ENCODE measurements at places on chromosomes 5 and 9.

GRCh38 chr5:91670563-91670962 lies 287.4 kb upstream of the ARRDC3 start:
- no peak for DNase-seq

- no peak for DNase-seq
Measured at GRCh38 chr5:58649716-58650115, 66.8 kb downstream of the RAB3C start.

- DNase-seq: no peak
Measured at GRCh38 chr9:122294531-122294930, 29.8 kb downstream of the MRRF start.

DNA sequence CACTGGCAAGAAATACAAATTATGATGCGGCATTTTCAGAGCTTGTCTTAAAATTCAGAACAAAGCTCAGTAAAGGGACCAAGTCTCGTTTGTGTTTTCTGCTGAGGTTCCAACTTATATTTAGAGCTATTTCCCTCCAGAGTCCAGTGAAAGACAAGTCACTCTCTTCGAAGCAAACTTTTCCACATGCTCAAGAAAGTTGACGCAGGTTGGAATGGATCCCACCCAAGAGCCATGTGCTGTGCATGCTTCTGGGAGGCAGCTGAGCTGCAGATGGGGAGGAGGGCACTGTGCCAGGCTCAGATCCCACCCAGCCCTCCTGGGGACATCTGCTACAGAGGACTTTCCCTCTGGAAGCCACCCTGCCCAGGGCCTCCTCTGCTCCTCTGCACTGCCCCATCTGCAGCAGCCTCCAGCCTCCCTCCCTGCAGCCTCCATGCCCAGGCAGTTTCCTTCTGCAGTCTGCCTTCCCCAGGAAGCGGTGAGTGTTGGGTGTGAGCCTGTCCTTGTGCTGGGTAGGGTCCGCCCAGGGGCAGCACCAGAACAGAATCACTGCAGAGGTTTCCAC lies 75.3 kb downstream of the COL23A1 start:
- no peak for DNase-seq

DNA sequence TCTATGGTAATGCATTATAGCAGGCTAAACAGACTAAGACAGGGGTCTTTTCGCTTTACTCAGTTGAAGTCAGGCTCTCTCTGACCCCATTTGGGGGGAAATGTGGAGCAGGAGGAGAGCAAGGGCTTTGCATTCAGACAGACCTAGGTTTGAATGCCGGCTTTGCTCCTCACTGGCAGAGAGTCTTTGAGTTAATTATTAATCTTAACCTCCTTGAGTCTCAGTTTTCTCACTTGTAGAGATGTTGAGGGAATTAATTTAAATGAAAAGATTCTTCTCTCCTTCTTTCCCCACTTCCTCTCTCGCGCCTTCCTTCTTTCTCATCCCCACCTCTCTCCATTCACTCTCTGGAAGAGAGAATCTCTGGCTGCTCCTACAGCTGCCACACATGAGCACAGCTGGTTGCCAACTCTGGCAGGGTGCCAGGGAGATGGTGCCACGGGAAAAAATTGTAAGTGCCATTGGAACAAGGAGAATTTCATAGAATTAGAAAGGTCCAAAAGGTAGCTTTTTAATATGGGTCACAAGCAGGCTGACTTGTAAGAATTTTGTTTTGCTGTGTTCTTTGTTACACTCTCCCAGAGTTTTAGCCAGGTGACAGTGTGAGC lies 25.2 kb upstream of the GLRA1 start:
- DNase-seq: no peak

GRCh38 chr5:16618138-16618897 lies 1.5 kb upstream of the RETREG1 start:
- DNase-seq: no peak

- DNase-seq: no peak
Measured at GRCh38 chr5:113044776-113045465, 68.3 kb downstream of the DCP2 start.

- DNase-seq: no peak
Measured at GRCh38 chr5:104951829-104952228, 1389.2 kb upstream of the NUDT12 start.

GRCh38 chr5:171970826-171971225 lies 35.6 kb downstream of the FBXW11 start:
- DNase-seq: no peak

- DNase-seq: no peak
Measured at GRCh38 chr9:126456441-126457174, 130.0 kb downstream of the MVB12B start.

DNA sequence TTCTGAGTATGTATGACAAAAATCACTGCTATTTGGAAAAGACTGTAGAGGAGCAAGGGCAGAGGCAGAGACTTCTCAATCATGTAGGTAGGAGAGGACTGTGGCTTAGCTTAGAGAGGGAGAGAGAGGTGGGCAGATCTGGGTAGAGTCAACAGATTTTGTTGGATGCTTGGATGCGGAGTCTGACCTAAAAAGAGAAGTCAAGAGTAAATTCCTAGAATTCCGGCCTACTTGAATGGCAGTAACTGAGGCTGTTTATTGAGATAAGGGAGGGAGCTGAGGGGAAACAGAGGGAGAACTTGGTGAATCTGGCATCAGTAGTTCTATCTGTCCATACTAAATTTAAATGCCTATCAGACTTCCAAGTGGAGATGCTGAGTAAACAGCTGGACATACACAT lies 2.4 kb downstream of the TICAM2 start:
- DNase-seq: no peak

DNA sequence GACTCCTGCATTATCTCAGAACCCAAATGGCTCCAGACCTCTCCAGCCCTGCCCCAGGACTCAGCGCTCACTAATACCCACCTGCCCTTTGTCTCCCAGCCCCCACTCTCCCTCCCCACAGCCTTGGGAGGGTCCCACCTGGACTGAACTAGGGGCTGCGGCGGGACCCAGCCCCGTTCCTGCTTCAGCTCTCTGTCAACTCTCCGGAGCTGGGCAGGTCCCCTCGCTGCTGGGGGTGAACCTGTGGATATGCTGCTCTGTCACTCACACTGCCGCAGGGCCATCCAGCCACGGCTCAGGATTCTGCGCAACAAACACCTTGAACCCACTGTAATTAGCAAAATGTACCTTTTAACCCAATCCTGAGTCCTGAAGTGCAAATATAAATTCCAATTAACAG lies 36.8 kb downstream of the NDUFS6 start:
- no peak for DNase-seq

- no peak for DNase-seq
Measured at GRCh38 chr5:147411359-147412319, 98.2 kb downstream of the DPYSL3 start.

DNA sequence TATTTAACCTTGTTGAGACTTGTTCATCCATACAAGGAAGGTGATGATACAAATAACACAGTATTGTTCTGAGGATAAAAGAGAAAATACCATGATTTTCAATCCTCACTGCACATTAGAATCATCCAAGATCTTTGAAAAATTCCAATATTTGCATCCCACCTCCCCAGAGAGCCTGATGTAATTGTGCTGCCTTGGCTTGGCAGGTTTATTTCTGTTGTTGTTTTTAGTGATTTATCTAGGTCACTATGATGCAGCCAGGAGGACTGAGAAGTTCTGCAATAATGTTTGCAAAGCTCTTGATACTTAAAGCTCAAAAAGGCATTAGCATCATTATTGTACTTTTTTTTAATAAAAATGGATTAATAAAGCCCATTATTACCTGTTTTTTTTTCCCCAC lies 67.0 kb upstream of the NMUR2 start:
- DNase-seq: no peak

DNA sequence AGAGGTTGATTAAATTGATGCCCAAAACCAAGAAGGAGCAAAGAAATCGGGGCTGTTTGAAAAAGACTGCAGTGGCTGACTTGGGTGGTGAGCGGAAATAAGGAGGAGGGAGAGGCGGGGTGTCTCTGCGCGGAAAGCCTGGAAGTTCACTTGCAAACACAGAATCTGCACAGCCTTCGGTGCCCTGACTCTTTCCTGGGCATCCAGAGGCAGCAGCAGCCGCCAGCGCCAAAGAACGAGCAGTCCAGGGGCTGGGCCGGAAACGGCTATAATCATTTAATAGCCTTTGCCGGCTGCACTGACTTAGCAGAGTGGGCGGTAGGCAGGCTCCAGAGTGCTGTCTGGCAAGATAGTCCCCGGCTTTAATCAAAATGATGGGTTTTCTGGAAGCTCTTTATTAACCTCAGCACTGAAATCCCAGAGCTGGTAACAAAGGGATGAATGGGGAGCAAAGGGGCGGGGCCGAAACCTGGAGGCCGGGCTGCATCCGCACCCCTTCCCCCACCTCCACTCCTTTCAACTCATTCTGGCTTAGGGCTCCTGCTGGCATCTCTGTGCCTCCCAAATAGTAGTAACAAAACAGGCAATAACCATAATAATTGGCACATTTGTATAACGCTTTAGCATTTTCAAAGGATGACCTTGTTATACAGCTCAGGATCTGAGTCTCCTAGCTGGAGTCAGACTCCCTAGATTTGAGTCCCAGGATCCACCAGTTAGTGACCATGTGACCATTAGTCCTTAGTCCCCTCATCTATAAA lies 35.7 kb downstream of the PCDHAC2 start:
- no peak for DNase-seq

DNA sequence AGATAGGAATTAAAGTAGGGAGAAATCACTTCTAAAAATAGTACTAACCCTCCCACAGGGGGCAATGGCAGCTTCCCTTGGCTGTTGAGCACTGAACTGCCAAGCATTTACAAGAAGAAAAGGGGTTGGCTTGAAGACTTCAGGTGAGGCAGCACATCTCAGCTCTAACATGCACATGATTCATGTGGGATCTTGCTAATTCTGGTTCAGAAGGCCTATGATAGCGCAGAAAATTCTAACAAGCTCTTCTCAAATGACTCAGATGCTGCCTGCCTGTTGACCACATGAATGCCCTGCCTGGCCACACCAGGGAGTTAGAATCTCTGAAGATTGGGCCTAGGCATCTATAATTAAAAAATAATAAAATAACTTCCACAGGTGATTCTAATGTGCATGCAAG lies 22.6 kb downstream of the CD180 start:
- no peak for DNase-seq

GRCh38 chr5:106658150-106658549 lies 1012.6 kb downstream of the EFNA5 start:
- DNase-seq: no peak

DNA sequence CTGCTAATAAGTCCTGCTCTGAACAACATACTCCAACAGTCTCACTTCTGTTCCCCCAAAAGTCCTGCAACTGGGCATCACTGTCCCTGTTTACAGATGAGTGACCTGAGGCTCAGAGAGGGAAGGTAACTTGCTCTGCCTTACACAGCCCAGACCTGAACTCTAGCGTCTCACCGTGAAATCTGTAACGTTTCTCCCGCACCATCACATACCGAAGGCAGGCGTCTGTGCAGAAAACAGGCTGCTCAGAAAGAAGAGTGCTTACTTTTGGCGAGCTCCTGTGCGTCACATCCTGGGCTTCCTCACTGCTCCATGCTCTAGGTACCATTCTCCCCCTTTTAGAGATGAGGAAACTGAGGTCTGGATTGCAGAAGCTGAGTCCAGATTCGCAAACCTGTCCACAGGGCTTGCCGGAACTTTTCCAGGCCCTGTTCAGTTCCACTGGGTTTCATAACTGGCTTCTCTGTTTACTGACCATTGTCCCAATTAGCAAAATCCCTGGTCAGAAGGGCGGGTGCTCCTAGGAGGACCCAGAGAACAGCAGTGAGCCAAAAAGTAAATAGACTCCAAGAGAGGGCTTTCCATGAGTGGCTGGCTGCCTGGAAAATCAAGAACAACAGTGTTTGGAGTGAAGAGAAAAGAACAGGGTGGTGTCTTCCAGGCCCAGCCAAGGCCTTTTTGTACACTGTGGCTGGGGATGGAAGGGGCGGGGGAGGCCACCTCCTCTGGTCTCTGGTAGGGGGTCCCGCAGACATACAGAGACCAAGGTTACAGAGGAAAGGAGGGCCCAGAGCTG lies 27.1 kb downstream of the GSN start:
- no peak for DNase-seq

GRCh38 chr5:172168311-172168710 lies 19.7 kb downstream of the STK10 start:
- no peak for DNase-seq

DNA sequence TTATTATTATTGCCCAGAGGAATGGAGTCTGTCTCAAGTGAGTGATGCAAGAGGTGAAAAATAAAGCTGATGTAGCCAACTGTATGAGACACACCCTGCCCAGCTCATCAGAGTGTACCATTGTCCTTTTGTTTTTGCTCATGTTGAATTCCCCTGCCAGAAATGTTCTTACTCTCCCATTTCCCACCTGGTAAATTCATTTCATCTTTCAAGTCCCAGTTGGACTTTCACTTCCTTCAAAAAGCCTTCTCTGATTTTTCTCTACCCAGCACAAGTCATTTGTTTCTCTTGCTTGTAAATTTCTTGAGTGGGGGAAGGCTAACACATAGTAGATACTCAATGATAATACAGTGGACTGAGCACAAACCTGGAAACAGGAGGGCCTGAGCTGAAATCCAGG lies 394.5 kb upstream of the ZNF462 start:
- no peak for DNase-seq

GRCh38 chr5:10655972-10656830 lies 92.3 kb downstream of the ANKRD33B start:
- no peak for DNase-seq

- no peak for DNase-seq
Measured at GRCh38 chr5:570446-570845, 41.7 kb upstream of the CEP72 start.

DNA sequence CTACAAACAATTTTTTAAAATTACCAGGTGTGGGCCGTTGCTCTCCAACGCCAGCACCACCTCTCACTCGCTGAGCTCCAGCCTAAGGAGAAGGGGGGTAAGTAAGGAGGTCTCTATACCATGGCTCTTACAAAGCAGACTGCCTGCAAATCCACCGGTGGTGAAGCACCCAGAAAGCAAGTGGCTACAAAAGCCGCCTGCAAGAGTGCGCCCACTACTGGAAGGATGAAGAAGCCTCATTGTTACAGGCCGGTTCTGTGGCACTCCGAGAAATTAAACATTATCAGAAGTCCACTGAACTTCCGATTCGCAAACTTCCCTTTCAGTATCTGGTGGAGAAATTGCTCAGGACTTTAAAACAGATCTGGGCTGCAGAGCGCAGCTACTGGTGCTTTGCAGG lies 46.0 kb downstream of the CDO1 start:
- peak; percentile 12 for DNase-seq

DNA sequence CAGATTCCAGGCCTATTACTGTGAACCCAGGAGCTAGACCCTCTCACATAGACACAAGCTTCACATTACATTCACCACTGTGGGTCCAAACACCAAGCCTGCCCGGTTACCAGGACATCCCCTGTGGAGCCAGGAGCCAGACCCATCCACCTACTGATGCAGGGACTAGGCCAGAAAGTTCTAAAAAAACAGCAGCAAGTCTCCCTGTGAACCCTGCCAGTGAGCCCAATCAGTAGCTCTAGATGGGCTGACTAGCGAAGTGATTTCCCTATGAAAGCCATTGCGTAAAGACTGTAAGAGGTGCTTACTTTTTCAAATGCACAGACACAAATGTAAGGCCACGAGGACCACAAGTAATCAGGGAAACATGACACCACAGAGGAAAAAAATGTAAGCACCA lies 352.3 kb downstream of the TMEM161B start:
- DNase-seq: no peak
